Endothelial cell of coronary artery (primary cell): ENCODE measurements at places on chromosomes 13 and 19. TPM values are rescaled to one million over a fixed set of nuclear protein-coding genes. Genes with fewer than 3 reads are reported as not detected.

The ZNF208 gene
- 0.38 TPM in 1 of 2 replicates, not detected in the other for total RNA-seq

The NFIX gene
- total RNA-seq = 8.1 and 21.8 TPM in 2 replicates

The REEP6 gene
- 0.75 and 0.99 TPM in 2 replicates for total RNA-seq

The PRR12 gene
- total RNA-seq = 1.8 and 3.6 TPM in 2 replicates

The CACNA1A gene
- total RNA-seq = 0.09 and 0.18 TPM in 2 replicates
